Stimulated activated CD4-positive, alpha-beta T cell treated with anti-CD3 and anti-CD28 coated beads, Interleukin-1b, Interleukin-23, amount 100 ng/mL, for 48 hours (primary cell): ENCODE measurements at places on chromosomes 5 and 9.

GRCh38 chr5:17448877-17449276 lies 49.2 kb upstream of the TAF11L2 start:
- no peak for DNase-seq

DNA sequence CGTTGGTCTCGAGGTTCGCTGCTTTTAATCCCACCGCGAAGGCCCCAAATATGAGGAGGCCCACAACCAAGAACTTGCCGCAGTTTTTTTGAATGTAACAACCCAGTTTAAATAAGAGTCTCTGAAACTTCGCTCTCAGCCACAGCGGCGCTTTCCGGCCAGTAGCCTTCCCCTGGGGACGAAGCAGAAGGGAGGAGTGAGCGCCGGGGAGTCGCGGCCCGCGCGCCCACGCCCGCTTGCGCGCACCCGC lies 10.4 kb downstream of the PTCH1 start:
- DNase-seq: no peak

DNA sequence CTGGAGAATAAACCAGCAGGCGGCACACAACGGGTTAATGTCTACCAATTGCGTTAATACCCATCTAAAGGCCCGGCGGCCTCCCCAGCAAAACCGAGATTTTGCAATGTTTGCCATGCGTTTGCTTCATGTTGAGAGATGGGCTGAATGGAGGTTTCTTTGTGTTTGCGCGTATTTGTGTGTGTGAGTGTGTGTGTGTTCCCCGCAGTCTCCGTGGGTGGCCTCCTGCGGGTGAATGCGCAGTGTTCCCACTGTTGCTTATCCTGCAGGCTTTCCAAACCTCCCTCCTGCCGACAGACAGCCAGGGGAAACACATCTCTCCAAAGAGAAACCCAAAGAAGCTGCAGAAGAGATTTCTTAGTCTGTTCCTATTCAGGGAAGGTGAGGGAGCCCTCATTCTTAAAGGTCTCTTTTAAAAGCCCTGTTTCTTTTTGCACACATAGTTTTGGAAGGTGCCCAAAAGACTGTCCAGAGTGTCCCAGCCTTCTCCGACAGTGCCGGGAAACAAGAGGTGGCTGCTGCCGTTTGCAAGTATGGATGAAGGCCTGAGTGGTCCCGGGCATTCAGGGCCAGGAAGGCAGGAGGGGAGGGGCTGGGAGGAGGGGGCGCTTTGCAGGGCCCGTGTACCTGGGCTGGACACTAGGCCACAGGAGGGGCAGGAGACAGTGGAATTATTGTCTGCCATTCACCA lies 103.8 kb upstream of the ERCC6L2 start:
- no peak for DNase-seq

GRCh38 chr9:5435912-5436311 lies 1.8 kb downstream of the PLGRKT start:
- no peak for DNase-seq

DNA sequence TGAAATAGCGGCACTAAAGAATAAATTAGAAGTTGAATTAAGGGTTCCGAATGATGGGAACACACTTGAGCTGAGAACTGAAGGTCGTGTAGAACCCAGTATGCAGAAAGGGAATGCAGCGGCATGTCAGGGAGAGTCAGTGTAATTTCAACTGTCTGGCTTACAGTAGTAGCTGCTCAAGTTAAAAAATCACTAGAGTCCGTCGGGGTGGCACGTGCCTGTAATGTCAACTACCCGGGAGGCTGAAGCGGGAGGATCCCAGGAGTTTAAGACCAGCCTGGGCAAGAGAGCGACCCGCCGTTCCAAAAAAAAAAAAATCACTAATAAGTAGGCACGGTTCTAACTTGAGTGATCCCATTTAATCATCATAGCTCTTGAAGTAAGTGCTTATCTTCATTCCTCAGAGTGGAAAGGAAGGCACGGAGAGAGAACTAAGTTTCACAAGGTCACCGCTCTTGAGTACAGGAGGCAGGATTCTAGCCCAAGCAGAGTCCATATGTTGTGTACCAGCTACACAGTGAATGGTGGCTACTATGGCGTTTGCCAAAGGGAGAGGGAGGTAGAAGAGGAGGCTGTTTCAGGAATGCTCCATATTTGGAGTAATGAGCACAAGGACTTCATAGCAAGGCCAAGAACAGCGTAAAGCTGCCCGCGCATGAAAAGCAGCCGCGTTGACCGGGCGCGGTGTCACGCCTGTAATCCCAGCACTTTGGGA lies 831 bp downstream of the RMRP start:
- DNase-seq: no peak
